ENCODE measurements at places on chromosomes 7 and 10.

GRCh38 chr7:57867884-57868701 is 418.1 kb downstream of the ZNF716 start:
- DNase-seq, result no peak

DNA sequence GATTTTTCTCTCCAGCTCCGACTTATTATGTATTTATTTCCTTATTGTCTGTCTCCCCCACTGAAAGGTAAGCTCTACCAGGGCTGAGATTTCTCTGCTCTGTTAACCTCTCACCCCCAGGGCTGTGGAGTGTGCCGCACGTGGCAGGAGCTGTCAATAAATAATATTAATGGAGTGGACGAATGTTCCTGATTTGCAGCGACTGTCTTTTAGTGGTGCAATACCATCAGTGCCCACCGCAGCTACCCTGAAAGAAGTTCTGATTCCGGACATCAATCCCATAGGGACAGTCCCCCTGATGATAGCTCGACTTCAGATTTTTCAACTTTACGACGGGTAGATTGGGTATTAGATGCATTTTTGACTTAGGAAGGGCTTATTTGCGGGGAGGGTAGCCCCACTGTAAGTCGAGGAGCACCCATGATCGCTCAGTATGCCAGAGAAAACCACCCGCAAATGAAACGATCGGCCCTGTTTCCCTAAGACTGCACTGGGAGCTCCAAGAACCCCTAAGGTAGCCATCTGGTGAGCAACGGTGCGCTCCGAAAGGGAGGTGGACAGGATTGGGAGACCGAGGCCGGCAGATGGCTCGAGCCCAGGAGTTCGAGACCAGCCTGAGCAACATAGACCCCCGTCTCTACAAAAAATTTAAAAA is 986 bp upstream of the PPP2R2D start:
- no peak for DNase-seq

GRCh38 chr7:121797657-121798452 is 75.1 kb upstream of the PTPRZ1 start:
- DNase-seq, result no peak

DNA sequence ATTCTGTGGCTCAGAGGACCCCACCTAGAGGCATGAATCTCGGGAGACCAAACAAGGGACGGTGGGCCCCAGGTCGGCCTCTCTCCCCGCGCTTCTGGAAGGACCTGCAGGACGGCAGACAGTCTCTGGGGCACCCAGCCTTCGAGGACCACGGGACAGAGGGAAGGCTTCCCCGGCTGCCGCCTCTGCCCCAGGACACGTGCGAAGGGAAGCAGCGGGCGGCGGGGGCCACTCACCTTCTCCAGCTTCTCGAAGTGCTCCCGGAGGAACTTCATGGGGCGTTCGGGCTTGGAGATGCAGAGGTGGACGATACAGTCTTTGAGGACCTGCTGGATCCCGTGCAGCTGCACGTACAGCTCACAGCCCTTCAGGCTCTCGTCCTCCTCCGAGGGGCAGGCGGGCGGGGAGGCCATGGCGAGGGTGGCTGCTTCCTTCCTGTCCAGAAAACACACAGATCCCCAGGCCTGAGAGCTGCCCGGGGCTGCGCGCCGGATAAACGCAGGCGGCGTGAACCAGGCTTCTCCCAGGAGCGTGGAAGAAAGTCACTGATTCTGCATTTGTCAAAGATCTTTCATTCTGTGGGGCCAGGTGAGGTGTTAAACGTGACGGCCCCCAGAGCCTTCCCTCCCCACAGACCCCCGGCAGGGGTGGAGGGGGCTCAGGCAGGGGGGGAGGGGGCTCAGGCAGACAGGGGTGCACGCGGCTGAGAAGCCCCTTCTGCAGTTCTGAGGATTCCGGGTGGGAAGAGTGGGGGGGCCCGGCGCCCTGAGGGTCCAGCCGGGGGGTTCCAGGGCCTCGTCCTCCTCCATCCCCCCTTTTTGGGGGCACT is 15.2 kb upstream of the DNAAF5 start:
- DNase-seq, result no peak

DNA sequence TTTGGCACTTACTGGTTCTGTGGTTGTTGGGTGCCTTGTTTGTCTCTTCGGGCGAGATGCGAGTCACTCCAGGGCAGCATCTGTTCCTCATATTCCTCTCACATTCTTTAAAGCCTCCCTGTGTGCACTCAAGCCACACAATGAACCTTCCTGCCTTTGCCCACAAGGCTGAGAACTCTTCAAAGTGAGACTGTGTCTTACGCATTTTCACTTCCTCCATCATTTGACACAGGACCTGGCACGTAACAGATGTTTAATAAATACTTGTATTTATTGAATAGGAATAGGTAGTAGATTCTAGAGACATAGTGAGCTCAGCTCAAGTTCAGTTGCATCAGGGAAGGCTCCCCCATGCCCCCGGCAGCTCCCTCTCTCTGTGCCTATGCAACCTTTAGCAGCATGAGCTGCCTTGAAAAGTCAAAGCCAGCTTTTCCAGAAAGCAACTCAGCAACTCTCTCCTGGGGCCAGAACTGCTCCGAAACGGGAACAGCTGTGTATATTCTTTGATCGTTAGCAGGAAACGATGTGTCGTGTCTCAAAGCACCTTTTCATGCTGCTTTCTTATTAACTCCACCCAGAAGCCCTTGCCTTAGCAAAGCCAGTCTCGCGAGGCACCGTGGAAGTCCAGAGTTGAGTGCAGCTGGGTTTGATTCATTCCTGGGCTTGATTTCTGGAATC is 97.5 kb downstream of the PFKFB3 start:
- peak; percentile 82 for DNase-seq

DNA sequence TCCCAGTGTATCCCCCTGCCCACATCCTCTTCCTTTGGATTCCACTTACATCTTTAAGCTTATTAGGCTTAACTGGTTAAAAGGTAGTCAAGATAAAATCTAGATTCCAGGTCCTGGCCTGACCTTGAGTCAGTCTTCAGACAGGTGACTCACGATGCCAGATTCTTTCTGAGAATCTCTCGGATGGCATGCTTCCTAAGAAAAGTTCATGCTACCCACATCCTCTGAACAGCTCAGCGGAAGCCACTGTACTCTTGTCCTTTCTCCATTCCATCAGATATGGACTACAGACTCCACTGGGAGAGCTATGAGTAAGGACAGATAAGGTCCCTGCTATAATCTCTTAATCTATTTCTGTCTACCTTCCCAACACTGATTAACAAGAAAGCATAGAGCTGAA is 43.4 kb downstream of the DNMBP start:
- DNase-seq, result no peak

DNA sequence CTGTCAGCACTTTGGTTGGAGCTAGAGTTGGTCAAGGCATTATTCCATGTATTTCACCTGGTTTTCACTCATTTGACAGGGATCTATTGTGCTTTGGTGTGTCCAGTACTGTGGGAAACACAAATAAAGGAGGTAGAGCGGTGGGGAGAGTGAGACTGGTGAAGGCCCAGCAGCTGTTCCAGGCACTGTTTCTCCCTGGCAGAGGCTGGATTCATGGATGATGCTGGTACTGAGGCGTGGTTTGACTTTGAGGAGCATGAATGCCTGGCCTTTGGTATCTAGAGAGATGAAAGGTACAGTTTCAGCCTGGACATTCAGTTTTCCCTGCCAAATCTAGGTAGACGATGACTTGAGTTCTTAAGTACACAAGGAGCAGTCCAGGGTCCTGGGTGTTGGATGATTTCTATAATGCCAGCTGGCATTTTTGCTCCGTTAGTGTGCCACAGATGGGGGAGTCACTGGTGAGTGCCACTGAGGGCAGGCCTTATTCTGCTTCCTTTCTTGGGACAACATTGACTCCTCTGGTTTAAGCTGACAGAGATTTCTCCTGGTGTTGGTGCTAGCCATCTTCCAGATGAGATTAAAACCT is 162.2 kb upstream of the BMPER start:
- DNase-seq, result no peak

Data from suppressor macrophage (primary cell).